ENCODE measurements at places on chromosomes 6 and 20.

GRCh38 chr6:12359036-12359435 is 68.9 kb downstream of the EDN1 start:
- DNase-seq = no peak

DNA sequence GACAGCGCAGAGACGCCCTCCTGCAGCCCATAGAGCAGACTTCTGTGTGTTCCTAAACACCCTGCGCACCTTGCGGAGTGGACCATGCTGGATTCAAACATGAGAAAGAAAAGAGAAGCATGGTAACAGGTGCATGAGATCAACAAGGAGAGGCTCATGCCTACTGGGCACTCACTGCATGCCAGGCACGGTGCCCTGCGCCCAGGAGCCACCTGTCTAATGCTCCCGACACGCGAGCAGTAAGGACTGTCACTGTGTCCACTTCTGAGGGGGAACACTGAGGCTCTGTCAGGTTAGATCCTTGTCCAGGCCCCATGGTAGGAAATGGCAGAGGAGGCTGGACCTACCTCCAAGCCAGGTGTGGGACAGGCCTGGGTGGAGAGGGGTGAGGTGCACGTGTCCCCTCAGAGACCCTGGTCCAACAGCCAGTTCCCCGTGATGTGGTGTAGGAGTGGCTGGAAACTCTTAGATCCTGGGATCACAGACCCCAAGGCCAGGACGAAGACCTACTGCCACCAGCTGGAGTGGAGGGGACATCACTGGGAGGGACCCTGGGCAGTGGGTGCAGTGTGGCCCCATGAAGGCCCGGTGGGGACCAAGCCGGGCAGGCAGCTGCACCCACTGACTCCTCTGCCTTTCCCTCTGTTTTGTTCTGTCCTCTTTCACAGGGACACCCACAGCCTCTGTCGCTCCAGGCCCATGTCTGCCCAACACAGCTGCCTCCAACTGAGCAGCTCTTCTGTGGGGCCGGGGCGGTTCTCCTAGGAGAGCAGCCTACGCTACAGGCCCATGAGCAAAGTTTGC is 29.5 kb downstream of the ZBP1 start:
- DNase-seq = no peak

GRCh38 chr20:20022498-20022897 is 5.3 kb downstream of the NAA20 start:
- no peak for DNase-seq

- DNase-seq = no peak
These were observed 143.6 kb downstream of the PHACTR3 start for GRCh38 chr20:59747671-59748515.

DNA sequence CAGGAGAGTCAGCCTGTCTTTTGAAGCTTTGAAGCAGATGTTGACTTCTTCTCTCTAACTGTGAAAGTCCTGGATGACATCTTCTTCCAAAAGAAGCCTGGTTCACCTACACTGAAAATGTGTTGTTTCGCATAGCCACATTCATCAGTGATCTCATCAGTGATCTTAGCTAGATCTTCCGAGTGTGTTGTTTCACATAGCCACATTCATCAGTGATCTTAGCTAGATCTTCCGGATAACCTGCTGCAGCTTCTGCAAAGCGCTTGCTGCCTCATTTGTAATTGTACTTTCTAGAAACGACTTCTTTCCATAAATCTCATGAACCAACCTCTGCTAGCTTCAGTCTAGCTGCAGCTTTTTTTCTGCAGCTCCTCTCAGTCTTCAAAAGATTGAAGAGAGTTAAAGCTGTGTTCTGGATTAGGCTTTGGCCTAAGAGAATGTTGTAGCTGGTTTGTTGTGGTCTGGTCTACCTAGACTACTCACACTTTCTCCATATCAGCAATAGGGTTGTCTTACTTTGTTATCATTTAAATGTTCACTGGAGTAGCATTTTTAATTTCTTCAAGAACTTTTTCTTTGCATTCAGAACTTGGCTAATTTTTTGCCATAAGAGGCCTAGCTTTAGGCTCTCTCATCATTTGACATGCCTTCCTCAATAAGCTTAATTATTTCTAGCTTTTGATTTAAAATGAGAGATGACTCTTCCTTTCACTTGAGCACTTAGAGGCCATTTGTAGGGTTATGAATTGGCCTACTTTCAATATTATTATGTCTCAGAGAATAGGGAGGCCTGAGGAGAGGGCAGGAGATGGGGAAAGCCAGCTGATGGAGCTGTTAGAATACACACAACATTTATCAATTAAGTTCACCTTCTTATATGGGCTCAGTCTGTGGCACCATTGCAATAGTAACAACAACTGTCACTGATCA is 48.7 kb upstream of the EXOC2 start:
- no peak for DNase-seq

DNA sequence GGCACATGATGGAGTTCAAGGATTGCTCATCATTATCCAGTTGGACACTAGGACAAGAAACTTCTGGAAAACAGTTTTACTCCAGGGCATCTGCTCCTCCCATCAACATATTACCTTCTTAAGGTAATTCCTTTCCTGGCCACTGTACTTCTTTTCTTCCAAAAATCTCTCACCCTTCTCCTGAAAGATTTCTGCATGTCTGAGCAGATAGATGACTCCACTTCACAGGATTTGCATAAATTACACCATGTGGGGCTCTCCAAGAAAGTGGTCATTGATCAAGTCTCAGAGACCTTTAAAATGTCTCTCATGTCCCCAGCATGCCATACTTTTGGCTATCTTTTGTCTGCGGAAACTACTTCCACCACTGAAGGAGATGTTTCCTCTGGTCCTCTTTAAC is 103.2 kb upstream of the TNFAIP3 start:
- DNase-seq = peak; percentile 53

Measured in NCI-H524 (cell line).